ENCODE measurements at places on chromosomes 6 and 20.

- DNase-seq: no peak
Observed at GRCh38 chr6:25157842-25158241, 121.3 kb upstream of the CARMIL1 start.

DNA sequence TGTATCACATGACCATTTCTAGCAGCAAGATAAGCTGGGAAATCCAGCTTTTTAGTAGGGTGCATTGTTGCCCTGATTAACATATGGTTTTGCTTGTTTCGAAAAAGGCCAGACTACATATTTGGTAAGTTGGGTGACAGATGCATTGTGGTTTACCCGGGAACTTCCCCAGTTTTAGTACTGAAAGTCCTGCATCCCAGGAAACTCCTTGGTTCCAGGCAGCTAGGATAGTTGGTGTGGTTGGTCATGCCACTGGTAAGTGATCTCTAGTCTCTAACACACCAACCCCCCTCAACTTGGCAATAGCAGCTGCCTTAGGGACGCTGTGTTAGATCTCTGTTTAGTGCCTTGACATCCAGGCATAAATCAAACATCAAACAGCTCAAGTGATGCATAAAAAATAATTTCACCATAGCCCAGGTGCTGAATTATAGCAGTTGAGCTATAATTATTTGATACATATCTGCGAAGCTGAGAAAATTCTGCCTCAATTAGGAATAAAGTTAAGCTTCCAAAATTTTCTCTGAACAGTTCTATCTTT, 216.5 kb downstream of the TFAP2C start:
- no peak for DNase-seq

DNA sequence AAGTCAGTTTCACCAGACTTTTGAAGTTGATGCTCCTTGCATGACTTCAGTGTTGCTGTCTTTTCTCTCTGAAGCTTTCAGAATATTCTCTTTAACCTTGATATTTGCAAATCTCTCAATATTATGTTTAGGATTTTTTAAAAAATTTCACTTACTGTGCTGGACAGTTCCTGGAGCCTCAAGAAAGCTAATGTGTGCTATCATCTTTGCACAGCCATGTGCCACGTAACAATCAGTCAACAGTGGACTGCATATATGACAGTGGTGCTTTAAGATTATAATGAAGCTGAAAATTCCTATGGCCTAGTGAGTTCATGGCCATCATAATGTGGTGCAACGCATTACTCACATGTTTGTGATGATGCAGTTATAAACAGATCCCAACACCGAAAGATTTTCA, 59.1 kb upstream of the OGFRL1 start:
- DNase-seq: no peak

GRCh38 chr20:24838546-24839535, 110.2 kb upstream of the CST7 start:
- no peak for DNase-seq

DNA sequence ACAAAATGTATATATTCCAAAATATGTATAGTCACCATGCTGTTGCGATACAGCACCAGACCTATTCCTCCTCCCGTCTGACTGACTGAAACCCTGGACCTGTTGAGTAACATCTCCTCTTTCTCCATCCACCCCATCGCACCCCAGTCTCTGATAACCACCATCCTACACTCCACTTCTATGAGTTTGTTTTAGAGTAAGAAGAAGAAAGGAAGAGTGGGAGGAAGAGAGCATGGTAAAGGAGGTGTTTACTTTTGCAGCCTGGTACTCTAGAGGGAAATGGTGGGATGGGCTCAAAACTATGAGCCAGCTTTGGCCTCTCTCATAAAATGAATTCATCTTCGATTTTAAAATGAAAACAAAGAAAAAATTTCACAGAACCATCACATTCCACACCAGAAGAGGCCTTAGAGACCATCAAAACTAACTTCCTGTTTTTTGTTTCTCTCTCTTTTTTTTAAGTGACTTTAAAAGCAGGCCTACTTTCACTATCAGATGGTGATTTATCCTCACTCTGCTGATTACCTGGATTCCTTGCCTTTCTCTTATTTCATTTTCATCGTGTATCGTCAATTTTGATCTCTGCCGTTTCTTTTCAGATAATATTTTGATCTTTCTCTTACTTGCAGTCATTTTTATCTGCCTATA, 16.8 kb upstream of the FUCA2 start:
- DNase-seq: no peak

- DNase-seq: no peak
Observed at GRCh38 chr6:46453741-46454316, 37.4 kb downstream of the RCAN2 start.

DNA sequence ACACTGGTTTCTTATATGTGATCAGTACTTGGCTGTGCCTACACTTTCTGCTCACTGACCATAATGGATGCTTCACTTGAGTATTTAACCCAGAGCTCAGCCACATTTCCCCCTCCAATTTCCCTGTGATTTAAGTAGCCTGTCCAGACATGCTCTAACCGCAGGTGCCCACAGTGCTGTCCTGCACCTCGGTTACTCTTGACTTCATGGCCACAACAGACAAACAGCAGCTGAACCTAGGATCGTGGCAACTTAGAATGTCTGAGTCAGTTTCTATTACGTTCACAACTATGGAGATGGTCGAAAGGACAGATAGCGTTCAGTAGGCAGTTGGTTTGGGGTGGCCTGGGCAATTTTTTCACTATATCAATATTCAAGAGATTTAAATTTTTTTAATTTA, 306.9 kb upstream of the SGK1 start:
- no peak for DNase-seq

DNA sequence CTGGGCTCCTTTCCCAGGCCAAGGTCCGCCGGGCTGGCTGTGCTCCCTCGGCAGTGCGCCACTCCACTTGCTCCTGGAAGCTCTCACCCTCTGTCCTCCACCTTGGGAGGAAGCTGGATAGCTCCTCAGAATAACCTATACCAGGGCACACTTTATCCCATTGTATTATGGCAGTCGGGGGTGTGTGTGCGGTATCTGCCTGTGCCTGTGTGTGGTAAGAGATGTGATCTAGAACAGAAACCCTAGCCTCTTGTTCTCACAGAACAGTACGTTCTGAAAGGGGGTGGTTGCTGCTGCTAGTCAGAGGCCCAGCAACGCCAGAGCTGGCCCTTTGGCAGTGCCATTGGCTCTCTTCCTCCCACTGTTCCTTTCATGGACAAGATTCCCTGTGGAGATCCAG, 168.4 kb downstream of the TBXT start:
- no peak for DNase-seq

GRCh38 chr6:7176208-7176607, 68.4 kb downstream of the RREB1 start:
- DNase-seq: no peak

DNA sequence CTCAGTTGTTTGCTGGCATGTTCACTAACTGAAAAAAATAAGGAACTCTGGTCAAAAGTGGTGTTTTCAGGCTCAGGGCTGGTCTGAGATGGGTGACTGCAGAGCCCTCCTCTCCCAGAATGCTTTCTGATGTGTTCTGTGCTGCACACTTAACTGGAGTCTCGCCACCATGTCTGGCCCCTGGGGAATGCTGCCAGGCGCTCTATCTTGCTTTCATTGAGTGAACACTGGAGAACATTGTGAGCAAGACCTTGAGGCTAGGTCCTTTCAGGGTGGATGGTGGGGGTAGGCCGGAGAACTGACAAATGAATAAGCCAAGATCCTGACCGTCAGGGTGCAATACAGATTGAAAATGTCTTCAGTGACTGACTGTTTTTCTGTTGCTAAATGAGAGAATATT, 19.5 kb downstream of the PANK2 start:
- no peak for DNase-seq

DNA sequence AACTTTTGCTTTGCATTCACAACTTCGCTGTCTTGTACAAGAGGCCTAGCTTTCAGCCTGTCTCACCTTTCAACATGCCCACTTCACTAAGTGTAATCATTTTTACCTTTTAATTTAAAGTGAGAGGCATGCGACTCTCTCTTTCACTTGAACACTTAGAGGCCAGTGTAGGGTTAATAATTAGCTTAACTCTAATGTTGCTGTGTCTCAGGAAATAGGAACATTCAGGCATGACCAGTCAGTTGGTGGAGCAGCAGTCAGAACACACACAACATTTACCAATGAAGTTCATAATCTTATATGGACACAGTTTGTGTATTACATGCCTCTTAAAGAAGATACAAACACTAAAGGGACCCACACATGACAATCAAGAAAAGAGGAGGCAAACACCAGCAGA, 47.6 kb downstream of the HTR1B start:
- DNase-seq: no peak

GRCh38 chr20:55882910-55883309, 122.4 kb downstream of the CBLN4 start:
- DNase-seq: no peak

- peak; percentile 43 for DNase-seq
Observed at GRCh38 chr6:14743474-14744211, 502.2 kb upstream of the JARID2 start.

DNA sequence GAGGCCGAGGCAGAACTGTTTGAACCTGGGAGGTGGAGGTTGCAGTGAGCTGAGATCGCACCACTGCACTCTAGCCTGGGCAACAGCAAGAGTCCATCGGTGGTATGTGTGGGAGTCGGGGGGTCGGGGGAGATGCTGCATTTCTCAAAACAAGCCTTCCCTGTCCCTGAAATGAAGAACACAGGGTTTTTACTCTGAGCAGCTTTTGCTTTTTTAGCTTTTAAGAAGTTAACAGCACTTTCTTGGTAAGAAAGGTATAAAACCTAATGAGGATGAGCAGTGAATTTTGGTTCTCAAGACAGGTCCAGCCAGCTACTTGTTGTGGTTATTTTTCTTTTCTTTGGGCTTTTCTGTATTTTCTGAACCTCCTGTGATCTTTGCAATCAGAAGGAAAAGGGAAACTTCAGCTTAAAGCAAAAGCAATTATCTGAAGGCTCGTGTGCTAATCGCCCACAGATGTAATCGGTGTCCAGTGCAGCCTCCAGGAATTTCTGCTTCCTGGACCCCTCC, 3.7 kb downstream of the RPL10A start:
- DNase-seq: no peak

- DNase-seq: no peak
Observed at GRCh38 chr6:169248521-169248971, 5.1 kb downstream of the THBS2 start.

DNA sequence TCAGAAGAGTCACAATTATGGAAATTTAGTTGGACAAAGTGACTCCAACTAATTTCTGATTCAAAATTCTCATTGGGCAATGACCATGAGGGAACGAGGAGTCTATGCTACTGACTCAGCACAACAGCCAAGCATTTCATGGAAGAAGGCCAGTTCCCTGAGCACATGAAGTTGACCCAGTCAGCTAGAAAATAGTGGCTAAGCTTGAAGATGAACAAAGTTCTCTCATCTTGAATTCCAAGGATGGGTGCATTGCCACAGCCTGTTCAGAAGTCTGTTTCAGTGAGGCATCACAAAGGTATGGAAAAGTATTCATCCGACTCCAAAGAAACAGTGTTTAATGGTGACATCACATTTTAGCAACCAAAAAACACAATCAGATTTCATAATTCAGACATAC, 676.9 kb downstream of the HACE1 start:
- no peak for DNase-seq

DNA sequence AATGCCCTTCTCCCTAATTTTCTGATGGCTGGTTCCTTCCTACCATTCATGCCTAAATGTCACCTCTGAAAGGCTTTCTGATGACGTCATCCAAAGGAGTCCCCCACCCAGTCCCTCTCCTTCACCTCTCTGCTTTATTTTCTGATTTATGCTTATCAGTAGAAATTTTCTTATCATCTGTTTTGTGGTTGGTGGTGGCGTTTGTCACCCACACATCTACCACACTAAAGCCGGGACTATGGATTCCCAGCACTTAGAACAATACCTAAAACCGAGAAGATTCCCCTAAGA, 9.0 kb downstream of the CNKSR3 start:
- DNase-seq: no peak

- DNase-seq: no peak
Observed at GRCh38 chr6:100035873-100036653, 42.0 kb upstream of the MCHR2 start.

DNA sequence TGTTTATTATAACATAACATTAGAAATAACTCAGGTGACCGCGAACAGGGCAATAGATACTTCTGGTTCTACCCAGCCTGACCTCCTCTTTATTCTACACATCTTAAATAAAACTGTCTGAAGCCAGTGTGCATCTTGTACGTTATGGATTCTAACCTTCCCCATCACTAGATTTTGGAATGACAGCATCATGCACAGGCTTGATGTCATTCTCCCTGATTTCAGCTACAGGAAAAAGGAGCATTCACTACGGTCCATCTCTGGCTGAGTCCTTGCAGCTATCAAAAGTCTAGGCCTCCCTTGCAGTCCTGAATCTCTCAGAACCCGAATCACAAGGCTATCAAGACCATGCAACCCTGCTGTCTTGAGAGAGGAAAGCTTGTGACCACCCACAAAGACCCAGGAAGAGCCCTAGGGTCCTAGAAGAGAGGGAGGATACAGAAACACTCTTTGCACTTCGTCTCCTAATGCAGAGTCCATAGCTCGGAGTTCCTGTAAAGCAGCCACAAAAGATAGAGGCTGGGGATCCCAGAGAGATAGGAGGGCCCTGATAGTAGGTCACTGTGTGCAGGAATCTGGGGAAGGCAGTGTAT, 845 bp downstream of the HLA-DPA1 start:
- no peak for DNase-seq

DNA sequence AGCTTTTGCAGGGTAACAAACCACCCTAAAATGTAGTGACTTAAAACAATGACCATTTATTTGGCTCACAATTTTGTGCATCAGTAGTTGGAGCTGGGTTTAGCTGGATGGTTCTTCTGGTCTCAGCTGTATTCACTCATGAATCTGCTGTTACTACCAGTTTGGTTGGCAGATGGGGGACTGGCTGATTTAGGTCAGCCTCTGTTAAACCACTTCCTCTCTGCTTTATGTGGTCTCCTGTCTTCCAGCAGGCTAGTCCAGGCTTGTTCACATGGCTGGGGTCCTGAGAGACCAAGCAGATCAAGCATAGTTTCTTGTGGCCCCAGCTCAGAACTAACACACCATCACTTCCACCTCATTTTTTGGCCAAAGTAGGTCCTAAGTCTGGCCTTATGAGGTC, 67.2 kb upstream of the LAMP5 start:
- DNase-seq: no peak

DNA sequence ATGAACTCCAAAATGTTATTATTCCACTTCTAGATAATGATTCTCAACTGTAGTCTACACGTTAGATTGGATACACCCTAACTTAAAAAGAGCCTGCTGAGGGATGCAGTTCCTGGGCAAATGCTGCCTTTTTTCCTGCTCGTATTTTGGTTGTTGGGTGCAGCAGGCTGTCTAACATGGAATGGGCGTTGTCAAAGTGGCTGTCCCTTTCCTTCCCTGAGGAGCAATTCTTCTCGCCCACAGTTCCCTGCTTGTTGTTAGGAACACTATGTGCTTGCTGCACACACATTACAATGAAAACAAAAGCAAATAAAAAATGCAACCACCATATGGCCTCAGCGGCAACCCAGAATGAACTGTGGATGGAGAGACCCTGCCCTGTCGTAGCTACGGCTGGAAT, 1.7 kb upstream of the ADGRF5 start:
- no peak for DNase-seq
